ENCODE measurements at places on chromosomes 3 and 15. TPM values are rescaled to one million over a fixed set of nuclear protein-coding genes. Genes with fewer than 3 reads are reported as not detected.

- H3K27me3 ChIP-seq: no peaks in the 10 kb centered on the region
- H3K36me3 ChIP-seq: peaks cover 7% of the 10 kb centered on the region
- peak overlapping the region; percentile 98 for H3K27ac ChIP-seq
- peak overlapping the region; percentile 16 for H3K4me3 ChIP-seq
Measured at GRCh38 chr3:172201136-172201869, 161.9 kb downstream of the FNDC3B start.

DNA sequence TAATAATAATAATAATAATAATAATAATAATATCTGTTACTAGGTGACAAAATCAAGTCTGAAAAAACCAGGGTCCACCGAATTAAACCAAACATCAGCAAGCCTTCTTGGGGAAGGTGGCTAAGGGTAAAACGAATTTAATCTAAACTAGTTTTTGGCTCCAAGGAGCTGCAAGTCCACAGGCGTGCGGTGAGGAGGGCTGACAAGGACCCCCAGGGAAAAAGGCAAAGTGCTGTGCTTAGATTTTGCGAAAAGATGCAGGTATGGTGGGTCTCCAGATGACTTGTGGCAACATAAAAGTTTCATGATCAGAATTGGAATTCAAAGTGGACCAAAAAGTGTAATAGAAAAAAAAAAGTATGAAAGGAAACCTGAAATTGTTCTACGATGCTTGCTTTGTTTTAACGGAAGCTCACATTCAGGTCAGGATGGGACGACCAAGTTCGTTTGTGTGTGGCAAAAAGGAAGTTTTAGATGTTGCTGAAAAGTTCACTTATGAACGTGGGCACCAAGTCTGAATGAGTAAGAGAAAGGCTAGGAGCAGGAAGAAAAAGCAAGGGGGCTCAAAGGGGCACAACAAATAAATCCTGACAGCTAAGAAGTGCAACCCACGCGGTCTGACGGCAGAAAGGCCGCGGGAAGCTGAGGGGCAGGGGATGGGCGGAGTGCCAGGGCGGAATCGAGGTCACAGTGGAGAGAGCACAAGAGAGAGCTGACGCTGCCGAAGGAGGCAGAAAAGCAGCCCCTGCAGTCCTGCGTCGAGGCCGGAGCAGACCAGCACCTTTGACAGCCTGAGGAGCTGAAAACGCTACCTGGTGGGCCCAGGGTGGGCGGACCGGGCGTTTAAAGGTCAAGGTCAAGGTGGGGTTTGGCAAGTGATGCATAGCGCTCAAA, 1.1 kb downstream of the WDR82 start:
- DNase-seq: peak; percentile 90
- H3K4me1 ChIP-seq: peaks cover 72% of the 10 kb centered on the region
- H3K27me3 ChIP-seq: no peaks in the 10 kb centered on the region
- H3K36me3 ChIP-seq: peaks cover 7% of the 10 kb centered on the region
- peak overlapping the region; percentile 95 for H3K4me3 ChIP-seq
- peak overlapping the region; percentile 97 for H3K27ac ChIP-seq

GRCh38 chr3:32243519-32243918, 5.0 kb downstream of the CMTM8 start:
- peaks cover 13% of the 10 kb centered on the region for H3K4me1 ChIP-seq
- H3K36me3 ChIP-seq: no peaks in the 10 kb centered on the region
- no peak overlapping the region for H3K4me3 ChIP-seq
- DNase-seq: no peak
- H3K27ac ChIP-seq: no peak overlapping the region
- H3K27me3 ChIP-seq: no peaks in the 10 kb centered on the region

DNA sequence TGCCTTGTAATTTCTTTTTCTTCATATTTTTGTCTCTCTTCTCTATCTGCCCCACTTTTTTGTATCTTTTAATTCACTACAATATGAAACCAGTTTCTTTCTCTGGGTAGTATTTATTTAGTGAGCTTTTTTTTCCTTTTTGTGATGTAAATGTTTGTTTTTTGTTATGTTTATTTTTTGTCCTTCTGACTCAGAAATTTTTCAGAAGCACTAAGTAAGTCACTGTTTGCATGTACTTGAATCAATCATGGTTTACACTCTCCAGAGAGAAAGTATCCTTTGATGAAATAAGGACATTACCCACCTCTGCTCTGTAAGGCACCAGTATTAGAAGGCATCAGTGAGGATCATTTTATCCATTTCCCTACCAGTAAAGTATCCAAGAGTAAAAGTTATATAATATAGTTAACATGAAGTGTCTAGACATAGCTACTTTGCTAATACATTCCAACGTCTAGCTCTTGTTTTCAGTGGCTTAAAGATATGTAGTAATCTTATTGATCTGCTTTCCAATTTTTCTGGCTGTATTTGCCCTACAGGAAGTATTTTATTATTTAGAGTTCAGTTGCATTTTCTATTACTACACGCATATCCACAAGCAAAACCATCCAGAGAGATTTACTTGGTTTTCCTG, 25.4 kb downstream of the FILIP1L start:
- no peaks in the 10 kb centered on the region for H3K27me3 ChIP-seq
- peaks cover 82% of the 10 kb centered on the region for H3K4me1 ChIP-seq
- no peak for DNase-seq
- H3K36me3 ChIP-seq: no peaks in the 10 kb centered on the region
- no peak overlapping the region for H3K4me3 ChIP-seq

- no peak for DNase-seq
- no peaks in the 10 kb centered on the region for H3K36me3 ChIP-seq
- H3K4me3 ChIP-seq: no peak overlapping the region
- H3K27ac ChIP-seq: no peak overlapping the region
- H3K27me3 ChIP-seq: no peaks in the 10 kb centered on the region
Measured at GRCh38 chr3:62011666-62012065, 361.7 kb downstream of the FEZF2 start.

SLC15A2 gene
- 0.92 TPM for total RNA-seq

Measured in chondrocyte (in vitro differentiated cells).